ENCODE measurements at places on chromosomes 7 and 10.

DNA sequence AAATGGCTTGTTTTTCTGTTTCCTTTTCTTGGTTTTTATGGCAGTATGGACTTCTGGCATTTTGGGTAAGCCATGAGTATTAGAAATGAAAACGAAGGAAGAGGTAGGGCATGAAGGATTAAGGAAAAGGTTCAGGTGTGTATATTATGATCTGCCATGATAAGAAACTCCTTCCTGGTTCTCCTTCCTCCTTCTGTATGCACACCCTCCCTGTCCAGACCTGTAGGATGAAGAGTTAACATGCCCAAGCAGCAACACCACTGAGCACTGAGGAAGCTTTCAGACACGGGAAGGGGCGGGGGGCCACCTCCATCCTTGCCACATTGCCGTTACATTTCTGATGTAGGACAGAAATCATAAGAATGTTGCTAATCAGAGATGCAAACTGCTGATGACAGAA is 361.0 kb upstream of the ZMIZ1 start:
- DNase-seq, result no peak

DNA sequence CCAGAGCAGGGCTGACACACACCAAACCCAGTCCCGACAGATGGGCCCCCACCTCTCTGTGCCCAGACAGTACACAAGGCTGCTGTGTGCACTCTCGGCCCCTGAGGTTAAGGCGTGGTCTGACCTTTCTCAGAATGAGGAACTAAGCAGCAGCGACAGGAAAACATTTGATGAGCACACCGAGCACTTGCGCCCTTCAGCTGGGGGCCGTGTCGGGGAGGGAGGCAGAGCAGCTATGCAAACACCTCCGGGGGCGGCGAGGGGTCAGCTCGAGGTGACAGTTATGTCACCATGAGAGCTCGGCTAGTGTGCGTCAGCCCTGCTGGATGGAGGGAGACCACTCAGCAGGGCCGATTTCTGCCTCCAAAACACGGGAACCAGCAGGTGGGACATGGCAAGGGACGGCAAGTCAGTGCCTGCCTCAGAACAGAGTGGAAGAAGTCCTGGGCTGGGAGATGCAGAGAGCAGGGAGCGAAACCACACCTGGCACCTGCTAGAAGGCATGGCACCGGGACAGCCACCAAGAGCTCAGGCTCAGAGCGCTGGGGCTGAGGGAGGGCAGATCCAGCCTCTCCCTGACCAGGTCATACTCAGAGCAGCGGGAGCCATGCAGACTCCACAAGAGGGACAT is 57.4 kb downstream of the CHST15 start:
- peak; percentile 82 for DNase-seq

GRCh38 chr10:72763201-72763600 is 71.3 kb downstream of the MCU start:
- DNase-seq, result no peak

DNA sequence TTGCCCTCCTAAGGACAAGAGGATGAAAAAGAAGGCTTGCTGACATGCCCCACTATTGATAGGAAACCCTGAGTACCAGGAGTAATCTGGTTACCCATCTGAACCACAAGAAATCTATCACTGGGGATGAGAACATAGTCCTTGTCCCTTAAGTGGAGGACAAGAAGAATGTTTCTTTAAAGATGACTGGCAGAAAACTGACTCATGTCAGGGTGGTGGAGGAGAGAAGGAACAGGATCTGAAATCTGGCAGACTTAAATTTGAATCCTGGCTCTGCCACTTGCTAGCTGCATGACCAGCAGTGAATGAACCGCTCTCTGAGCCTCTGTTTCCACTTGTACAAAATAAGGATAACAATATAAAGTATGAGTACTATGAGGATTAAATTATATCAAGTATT is 38.9 kb upstream of the XPNPEP1 start:
- DNase-seq, result no peak

DNA sequence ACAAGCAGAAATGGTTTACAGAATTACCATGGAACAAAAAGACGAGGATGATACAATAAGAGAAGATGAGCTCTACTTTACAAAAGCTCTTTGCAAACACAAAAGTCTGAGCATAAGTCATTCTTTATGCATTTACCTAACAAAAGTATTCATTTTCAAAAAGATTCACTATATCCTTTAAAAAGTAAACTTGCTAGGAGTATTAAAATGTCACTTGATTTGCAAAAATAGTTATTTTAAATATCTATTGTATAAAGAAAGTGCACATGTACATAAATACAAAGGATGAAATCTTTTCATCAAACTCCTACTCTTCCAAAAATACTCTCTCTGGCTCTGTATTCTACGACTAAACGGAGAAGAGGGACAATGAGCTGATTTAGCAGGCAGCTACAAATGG is 146.4 kb upstream of the STEAP1 start:
- DNase-seq, result no peak

- no peak for DNase-seq
Measured at GRCh38 chr7:117730390-117730789, 142.9 kb downstream of the CTTNBP2 start.

GRCh38 chr10:5977471-5978229 is at the start of gene IL15RA:
Gene IL15RA, minus strand, starts transcription at chr10:5977543. Its CDS starts 51 bp downstream, at chr10:5977492.
- no peak for DNase-seq

- no peak for DNase-seq
Measured at GRCh38 chr7:96962221-96962885, 43.0 kb upstream of the DLX6 start.

- no peak for DNase-seq
Measured at GRCh38 chr10:129777687-129778086, 186.4 kb downstream of the EBF3 start.

GRCh38 chr10:70939441-70940003 is 51.2 kb upstream of the PCBD1 start:
- DNase-seq, result no peak

DNA sequence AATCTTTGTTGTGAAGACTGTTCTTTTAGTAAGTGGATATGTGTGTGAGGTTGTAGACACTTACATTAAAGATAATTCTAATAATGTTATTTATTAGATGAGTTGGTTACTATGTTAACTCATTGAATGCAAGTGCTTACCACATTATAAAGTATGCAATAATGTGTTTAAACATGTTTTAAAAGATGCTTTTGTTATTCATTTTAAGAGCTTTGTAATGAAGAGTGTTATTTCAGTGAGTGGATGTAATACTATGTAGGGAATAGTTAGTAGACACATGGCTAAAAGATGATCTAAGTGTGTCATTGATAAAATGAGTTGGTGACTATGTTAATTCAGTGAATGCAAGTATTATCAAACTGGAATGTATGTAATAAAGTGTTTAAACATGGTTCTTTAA is 70.0 kb upstream of the VOPP1 start:
- no peak for DNase-seq

DNA sequence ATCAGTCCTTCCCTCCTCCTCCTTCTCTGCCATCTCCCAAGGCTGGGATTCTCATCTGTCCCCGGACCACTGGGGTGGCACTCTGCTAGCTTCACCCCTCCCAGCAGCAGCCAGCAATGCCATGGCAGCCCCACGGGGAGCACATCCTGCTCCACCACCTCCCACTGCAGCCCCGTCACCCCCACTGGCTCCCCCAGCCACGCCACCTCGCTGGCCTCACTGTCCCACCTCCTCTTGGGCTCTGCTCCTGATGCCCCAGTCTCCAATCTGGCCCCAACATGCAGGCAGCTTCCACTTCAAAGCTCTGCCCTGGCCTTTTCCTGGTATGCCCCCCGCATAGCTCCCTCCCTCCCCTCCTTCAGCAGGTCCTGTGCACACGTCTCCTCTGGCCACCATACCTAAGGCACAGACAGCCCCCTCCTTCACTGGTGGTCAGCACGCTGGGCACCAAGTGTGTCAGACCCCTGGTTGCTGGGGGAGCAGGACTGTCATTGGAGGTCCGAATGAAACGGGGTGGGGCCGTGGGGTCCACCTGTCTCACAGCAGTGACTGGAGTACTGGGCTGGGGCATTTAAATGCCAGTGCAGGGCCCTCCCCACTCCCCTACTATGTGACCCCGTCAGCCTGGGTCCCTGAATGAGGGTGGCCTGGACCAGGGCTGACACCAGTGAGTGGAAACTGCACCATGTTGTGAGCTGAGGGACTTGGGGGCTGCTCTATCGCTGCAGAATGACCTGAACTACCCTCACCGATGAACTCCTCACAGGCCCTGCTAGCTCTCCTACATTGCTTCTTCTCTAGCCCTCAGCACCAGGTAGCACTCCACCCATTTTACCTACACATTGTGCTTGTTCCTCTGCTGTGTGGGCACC is 38.7 kb downstream of the RASGEF1A start:
- no peak for DNase-seq

- DNase-seq, result no peak
Measured at GRCh38 chr7:72152161-72153131, 259.7 kb downstream of the CALN1 start.

- DNase-seq, result peak; percentile 4
Measured at GRCh38 chr10:54194806-54195205, 606.2 kb downstream of the PCDH15 start.

GRCh38 chr7:129940329-129940728 is 12.4 kb downstream of the UBE2H start:
- DNase-seq, result no peak

DNA sequence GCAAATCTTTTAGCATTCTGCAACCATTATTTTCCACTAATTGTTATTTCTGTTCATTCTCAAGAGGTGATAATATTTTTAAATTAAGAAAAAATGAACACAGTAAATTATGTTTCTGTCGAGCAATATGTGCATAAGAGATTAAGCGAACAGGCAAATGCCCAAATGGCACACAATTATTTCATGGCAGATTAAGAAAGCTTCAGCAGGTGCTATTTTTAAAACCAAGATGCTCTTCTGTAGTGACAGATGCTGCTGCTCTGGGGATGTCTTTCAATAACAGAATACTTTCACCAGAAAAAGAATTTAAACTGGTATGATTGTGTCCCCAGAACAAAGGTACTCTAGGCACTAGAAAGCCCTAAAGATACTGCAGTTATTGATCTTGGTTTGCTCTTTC is 412.7 kb upstream of the SORCS1 start:
- DNase-seq, result no peak

DNA sequence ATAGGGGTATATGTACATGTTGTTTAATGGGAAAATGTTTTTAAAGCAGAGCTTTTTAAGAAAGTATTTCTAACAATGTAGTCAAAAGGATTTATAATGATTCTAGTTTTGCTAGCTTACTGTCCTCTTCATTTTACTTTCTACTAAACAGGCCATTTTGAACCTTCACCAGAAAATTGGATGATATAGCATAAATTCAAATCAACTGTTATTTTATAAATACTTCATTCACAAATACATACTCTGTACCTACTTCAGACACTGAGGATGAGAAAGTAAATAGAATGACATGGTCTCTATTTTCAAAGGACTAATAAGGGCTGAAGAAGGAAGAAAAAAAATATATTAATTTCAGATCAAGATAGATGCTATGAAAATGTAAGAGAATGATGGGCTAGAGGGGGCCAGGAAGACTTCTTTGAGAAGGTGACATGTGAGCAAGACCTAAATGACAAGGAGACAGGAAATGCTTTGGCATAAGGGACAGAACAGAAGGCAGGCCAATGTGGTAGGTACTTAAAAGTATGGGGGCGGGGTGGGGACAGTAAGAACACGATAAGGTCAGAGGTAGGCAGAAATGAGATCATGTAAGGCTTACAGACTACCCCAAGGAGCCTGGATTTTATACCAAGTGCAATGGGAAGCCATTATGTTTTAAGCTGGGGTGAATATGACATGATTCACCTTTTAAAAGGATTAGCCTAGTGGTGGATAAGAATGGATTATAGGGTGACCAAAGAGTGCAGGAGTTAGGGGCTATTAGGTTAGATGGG is 5.2 kb downstream of the NAMPT start:
- no peak for DNase-seq

DNA sequence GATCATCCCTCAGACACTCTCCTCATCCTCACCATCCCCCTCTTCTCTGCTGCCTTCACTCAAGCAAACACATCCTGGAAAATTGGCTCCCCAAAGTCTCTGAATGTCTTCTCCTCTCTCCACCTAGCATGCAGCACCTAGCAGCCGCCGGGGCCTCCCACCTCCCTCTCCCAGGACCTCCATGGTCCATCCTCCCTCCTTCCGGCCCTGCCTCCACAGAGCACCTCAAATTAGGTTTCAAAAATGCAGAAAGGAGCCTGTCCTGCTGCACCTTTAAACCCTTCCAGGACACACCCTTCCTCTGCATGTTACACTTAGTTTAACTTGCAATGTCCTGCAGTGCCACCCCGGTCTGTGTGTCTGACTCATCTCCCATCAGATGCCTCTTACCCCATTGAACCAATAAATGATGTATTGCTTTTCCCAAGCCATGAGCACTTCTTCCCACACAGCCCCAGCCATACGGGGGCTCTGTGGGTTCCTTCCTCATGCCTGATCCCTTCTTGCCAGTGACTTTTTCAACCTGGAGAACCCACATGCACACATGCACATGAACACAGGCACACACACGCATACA is 582.5 kb upstream of the MGMT start:
- no peak for DNase-seq

DNA sequence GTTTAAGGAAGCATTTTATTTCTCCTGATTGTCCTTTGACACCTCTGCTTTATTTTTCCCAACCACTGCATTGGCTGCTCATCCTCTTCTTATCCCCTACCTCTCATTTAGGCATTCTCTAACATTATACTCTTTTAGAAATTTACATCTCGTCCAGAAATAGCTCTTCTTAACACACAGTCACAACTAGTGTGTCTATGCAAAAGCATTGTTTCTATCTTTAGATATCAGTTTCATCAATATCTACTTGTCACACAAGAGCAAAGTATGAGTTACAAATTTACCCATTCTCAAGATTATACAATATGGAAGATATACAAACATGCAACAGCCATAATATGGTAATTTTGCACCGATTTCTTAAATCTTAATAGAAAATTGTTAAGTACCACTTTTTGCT is 35.7 kb upstream of the MDFIC start:
- no peak for DNase-seq

GRCh38 chr7:68461430-68461829 is 1136.8 kb upstream of the AUTS2 start:
- DNase-seq, result no peak

DNA sequence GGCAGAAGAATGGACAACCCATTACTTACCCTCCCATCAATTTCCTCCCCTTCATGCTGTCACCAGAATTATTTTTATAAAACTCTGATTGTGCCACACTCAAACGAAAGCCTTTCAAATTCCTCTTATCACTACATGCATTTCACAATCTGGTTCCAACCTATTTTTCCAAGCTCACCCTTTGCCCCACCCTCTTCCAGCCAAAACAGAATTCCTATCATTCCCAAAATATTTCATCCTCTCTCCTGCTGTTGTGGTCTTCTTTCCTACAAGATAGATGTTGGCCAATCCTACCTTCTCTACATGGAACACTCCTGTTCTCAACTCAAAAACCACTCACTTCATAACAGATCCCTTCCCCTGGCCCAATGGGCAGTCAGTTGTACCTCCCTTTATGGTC is 111.5 kb downstream of the ELAPOR2 start:
- no peak for DNase-seq

GRCh38 chr7:155466814-155467733 is 9.1 kb downstream of the EN2 start:
- DNase-seq, result no peak

GRCh38 chr10:110311357-110311949 is 6.7 kb upstream of the SMNDC1 start:
- DNase-seq, result peak; percentile 47
